Anterior cingulate cortex (tissue), 58 donors: ENCODE measurements at places on chromosomes 4 and X.
A peak's percentile ranks its signal among the peaks of the same experiment; 100 is the strongest.

GRCh38 chrX:114071412-114071811, 512.5 kb upstream of the HTR2C start:
- no peak for DNase-seq

DNA sequence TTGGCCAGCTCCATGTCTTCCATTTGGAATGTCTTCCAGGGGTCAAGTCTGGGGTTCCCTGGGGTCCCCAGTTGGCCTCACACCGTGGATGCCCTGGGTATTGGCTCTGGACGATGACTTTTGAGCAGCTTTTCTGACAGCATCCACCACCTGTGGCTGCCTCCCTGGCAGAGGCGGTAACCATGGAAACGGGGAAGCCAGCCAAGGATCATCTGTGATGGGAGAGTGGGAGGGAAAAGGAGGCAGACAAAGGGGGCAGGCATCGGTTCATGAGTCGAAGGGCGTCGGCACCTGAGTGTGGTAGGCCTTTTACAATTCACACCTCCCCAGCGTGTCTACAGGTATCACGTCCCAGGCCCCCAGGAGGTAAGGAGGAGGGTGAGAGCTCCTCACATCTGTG, 152.2 kb downstream of the ASMT start:
- no peak for DNase-seq

DNA sequence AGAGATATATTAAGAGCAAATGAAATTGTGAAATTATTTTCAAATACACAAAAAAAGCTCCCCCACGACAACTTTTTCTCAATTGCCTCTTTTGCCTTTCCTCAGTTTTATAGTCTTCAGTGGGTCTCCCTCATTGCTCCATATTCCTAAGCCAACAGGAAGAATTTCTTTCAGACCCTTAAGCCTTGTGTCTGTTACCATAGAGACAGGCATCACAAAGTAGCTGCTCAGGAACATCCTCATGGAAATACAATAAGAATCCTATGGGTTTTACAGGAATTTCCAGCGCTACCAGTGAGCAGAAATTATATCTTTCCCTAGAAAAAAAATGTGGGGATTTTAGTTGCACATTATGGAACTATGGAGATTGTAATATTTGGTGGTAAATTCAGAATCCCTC, 121.9 kb upstream of the DMD start:
- DNase-seq, result no peak

DNA sequence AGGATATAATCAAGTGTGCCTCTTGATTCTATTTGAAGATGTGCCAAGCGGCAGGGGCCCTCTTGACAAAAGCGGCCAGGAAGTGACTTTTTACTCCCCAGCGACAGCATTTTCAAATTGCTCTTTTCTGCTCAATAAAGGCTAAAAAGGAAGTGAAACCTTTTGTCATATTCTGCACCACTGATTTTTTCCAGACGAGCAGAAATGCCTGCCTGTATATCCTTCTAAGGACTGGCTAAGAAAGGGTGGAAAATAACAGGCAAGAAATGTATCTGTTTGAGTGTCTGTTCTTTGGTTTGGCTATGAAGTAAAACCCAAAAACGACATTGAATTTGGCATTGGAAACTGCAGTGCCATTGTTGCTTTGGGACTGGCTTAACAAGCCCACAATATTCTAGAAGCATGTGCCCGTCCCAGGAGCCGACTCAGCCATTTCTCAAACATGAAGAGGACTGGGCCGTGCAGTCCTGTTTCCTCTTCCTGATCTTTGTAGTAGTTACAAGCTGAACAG, 25.4 kb downstream of the TMSB4X start:
- DNase-seq, result no peak

DNA sequence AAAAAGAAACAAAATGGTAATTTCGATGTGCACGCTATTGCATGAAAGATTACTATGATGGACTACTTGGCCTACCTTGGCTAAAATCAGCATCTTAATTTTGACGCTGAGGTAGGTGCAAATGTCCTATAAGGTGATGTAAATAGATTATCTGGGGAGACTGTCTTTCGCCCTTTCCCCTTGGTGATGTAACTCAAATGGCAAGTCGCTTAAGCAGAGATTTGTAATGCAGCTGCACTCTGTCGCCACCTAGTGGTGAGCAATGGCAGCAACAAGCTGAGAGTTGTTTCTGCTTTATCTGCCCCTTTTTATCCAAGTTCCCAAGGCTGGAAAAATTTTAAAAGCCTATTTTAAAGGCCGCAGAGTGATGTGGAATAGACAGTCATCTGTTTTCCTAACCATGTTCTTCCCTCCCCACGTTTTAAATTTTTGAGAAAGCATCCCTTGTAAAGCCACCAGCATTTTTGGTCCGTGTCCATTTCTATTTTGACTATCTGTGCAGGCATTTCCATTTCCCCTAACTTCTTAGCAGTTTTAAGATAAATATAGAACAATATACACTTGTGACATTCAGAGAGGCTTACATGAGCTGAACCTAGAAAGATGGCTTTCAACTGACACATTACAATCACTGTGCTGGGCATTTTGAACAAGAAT, 62.4 kb upstream of the PDLIM3 start:
- peak; percentile 53 for DNase-seq
